ENCODE measurements at places on chromosomes 5 and 9. TPM values are rescaled to one million over a fixed set of nuclear protein-coding genes. Genes with fewer than 3 reads are reported as not detected.

- no peak for DNase-seq
- no peak overlapping the region for H3K27ac ChIP-seq
- H3K4me1 ChIP-seq = no peaks in the 10 kb centered on the region
- no peaks in the 10 kb centered on the region for H3K36me3 ChIP-seq
Measured at GRCh38 chr5:160251406-160252155, 22.3 kb downstream of the FABP6 start.

DNA sequence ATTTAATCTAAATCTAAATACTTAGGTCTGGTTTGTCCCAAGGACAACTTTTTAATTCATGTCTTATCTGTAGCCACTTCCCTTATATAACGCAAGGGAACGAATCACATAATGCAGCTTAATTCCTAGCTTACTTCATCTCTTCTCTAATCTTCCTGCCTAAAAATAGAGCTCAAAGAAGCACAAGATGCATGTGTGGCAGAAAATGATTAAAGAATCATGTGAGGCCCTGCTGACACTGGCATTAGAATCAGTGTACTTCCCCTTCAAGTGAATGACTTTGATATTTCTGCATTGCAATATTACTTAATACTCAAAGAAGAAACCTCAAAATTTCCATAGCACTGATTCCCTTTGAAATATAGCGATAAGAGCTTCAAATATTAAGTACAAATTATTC is 317.9 kb upstream of the FTMT start:
- no peaks in the 10 kb centered on the region for H3K4me1 ChIP-seq
- H3K36me3 ChIP-seq = no peaks in the 10 kb centered on the region
- no peak overlapping the region for H3K27ac ChIP-seq
- H3K27me3 ChIP-seq = no peaks in the 10 kb centered on the region
- H3K4me3 ChIP-seq = no peak overlapping the region

- H3K27ac ChIP-seq = peak overlapping the region; percentile 81
- H3K4me3 ChIP-seq = peak overlapping the region; percentile 87
- H3K27me3 ChIP-seq = no peaks in the 10 kb centered on the region
- peaks cover 9% of the 10 kb centered on the region for H3K36me3 ChIP-seq
Measured at GRCh38 chr9:137255448-137256114, 454 bp downstream of the NELFB start.

The LCN6 gene
- total RNA-seq = not detected

The PTGDS gene
- total RNA-seq = not detected

The FBP1 gene
- 0.47 TPM for total RNA-seq
